ENCODE measurements at places on chromosomes 7 and 10. TPM values are rescaled to one million over a fixed set of nuclear protein-coding genes. Genes with fewer than 3 reads are reported as not detected.

Gene TEX36
- not detected for total RNA-seq

Gene GPNMB
- 19.6 TPM for total RNA-seq

Gene NRAP
- total RNA-seq = not detected

Gene EPHA1
- total RNA-seq = not detected

Gene SH2D4B
- total RNA-seq = not detected

Gene CUTC
- total RNA-seq = 22.7 TPM

Gene PRLHR
- not detected for total RNA-seq

Gene PAOX
- total RNA-seq = 8.6 TPM
